ENCODE measurements at places on chromosomes 5 and 9.

DNA sequence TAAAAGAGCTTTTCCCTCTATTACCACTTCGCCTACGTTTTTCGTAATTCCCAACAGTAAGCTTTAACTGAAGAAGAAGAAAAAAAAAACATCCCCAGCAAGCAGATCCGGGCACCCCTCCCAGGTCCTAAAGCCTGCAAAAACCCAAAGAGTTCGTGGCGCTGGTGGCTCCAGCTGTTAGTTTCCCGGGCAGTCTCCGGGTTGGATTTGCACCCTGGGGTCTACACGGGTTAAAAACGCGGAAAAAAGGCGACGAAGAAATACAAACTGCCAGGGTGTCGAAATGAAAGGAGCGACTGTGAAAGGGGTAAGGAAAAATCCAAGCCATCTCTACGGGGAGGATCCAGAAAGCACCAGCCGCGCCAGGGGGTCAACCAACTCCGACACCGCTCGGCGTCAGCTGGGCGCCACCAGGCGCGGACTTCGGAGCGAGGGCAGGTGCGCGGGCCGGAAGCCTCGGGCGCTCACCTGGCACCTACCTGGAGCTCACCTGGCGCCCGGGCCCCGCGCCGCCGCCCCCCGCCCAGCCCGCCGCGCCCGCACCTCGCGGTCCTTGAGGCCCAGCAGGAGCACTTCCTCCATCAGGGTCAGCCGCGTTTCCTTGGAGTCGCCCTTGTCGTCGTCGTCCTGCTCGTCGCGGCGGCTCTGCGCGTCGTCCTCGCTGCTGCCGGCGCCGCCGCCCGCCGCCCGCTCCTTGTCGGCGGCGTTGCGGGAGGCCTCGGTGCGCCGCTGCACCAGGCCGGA is 680 bp downstream of the GOLPH3 start:
- peak; percentile 44 for DNase-seq

- no peak for DNase-seq
These were observed 53.1 kb upstream of the FUBP3 start for GRCh38 chr9:130526193-130526853.

GRCh38 chr5:351084-351920 is 29.8 kb downstream of the AHRR start:
- no peak for DNase-seq

- DNase-seq: no peak
These were observed 73.8 kb downstream of the MED27 start for GRCh38 chr9:132005899-132006298.

GRCh38 chr9:135468854-135469521 is 10.6 kb upstream of the PPP1R26 start:
- no peak for DNase-seq

DNA sequence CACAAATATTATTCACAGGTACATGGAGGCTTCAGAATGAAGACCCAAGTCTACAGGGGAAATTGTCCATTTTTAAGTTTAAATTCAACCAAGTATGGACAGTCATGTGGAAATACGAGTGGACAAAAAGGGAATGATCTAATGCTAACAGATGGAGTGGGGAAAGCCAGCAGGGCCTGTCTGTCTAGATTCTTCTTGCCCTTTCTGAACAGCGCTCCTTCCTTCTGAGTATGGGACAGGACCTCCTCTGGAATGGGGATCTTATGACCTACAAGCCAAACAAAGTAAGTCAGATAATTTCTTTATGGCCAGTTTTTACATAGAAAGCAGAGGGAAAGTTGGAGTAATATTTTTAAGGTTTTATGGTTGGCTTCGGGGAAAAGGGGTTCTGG is 119.8 kb upstream of the NEK6 start:
- no peak for DNase-seq

- DNase-seq: no peak
These were observed 465.7 kb downstream of the DTWD2 start for GRCh38 chr5:118522626-118523025.

DNA sequence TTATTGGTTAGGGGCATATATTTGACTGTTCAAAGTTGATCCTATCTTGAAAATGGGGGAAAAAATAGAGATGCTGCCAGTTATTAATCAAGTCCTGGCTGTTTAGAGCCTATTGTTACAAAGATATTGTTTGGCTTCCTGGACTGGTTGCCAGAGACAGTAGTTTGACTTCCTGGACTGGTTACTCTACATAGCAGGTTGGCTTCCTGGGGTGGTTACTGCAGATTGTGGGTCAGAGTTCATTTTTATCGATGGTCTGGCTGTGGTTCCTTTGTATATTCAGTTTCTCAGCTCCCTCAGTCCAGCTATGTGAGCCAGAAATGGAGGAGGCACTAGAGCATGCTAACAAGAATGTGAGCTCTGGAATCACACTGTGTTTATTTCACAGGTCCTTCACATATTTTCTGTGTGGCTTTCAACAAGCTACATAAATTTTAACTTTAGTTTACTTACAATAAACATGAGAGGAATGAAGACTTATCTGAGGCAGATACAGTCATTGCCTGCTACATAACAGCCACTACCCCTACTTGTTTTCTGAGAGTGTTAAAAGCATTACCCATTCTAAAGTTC is 137.6 kb downstream of the TRPM3 start:
- DNase-seq: no peak

GRCh38 chr5:122311497-122311960 is 508 bp upstream of the SNCAIP start:
- peak; percentile 35 for DNase-seq
